ENCODE measurements at places on chromosomes 4 and X.

- no peak for DNase-seq
Measured at GRCh38 chrX:27863809-27864208, 56.0 kb downstream of the MAGEB10 start.

- no peak for DNase-seq
Measured at GRCh38 chr4:67535280-67535840, 9.9 kb downstream of the CENPC start.

- DNase-seq, result no peak
Measured at GRCh38 chr4:96356591-96357370, 516.9 kb downstream of the PDHA2 start.

- no peak for DNase-seq
Measured at GRCh38 chrX:78315745-78316144, 11.7 kb downstream of the CYSLTR1 start.

DNA sequence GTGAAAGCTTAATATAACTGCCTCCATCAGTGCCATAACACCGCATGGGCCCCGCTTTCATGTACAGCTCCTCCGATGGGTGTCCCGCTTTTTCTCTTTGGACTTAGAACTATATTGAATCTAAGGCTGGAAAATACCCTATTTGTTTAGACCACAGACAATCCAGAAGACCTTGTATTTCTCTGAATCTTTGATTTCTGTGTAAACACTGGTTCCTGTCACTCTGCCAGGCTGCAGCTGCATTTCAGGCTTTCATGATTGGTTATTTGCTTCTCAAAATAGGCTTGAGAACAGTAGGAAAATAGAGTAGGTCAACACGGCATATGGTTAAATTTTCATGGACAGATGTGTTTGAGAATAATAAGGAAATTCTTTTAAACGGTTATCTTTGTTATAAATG is 80.0 kb downstream of the NWD2 start:
- no peak for DNase-seq

Data from KBM-7 (cell line).